Umbilical cord (tissue), 2 donors: ENCODE measurements at places on chromosomes 5 and 9. TPM values are rescaled to one million over a fixed set of nuclear protein-coding genes. Genes with fewer than 3 reads are reported as not detected.

The PCDHB13 gene
- 1.7 TPM for total RNA-seq

- DNase-seq = peak; percentile 96
Measured at GRCh38 chr9:128192601-128193371, 1.4 kb upstream of the CIZ1 start.

GRCh38 chr9:70133253-70134208 is 89.9 kb downstream of the MAMDC2 start:
- DNase-seq = peak; percentile 25

- DNase-seq = no peak
Measured at GRCh38 chr9:135328485-135329417, 150.8 kb upstream of the PPP1R26 start.

The COL15A1 gene
- total RNA-seq = 348 TPM

The EFCAB9 gene
- not detected for total RNA-seq

The SLCO6A1 gene
- 2.9 TPM for total RNA-seq

DNA sequence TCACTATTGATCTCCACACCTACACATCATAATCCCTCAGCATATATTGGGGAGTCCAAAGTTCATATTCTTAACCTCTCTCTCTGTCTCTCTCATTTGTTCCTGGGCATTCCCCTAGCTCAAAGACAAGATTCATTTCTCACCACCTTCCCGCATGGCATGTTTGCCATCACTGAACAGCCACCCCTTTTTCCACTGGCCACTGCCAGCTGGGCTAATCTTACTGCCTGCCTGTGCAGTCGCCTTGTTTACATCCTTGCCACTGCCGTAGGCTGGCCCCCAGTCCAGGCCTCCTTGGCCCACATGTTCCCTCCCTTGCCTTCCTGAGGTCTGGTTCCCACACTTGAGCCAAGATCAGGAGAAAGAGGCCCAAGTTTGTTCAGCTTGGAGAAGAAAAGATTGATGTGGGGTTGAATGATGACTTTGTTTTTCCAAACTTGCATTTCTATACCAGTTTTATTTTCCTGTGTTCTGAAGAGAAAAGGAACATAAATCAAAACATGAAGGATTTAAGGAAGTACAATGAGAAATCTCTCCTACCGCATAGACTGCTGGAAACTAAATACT is 80.2 kb downstream of the PLAC8L1 start:
- DNase-seq = peak; percentile 32

GRCh38 chr5:124996764-124997077 is 250.3 kb upstream of the ZNF608 start:
- DNase-seq = no peak

DNA sequence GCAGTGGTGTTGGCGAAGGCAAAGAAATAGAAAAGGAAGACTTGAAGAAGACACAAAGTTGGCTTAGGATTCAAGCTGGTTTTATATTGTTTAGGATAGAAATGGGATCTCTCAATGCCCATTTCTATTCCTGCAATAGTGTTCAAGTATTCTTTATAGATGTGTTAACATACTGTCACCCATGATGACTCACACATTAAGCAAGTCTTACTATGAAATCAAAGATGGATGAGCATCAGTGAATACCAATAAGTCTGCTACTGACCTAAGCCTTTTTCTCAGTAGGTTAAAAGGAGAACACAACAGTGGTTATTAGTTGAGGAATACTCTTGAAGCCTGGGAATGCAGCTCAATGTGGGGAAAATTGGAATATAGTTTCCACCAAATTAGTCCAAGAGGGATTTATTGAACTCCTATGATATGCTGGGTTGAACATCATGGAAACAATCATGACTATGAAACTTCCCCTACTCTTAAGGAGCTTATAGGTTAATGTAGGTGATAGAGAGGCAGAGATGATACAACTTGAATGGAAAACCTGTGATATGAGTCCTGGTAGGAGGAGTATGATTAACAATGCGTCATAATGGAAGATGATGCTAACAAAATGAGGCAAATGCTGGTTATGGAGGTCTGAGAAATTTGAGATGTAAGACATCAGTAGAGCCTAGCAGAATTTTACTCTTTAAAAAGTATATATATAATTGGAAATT is 417.1 kb upstream of the DAP start:
- DNase-seq = no peak

The HTR1A gene
- not detected for total RNA-seq

The SPINK7 gene
- not detected for total RNA-seq

- peak; percentile 7 for DNase-seq
Measured at GRCh38 chr5:103561685-103562452, 720 bp downstream of the NUDT12 start.

DNA sequence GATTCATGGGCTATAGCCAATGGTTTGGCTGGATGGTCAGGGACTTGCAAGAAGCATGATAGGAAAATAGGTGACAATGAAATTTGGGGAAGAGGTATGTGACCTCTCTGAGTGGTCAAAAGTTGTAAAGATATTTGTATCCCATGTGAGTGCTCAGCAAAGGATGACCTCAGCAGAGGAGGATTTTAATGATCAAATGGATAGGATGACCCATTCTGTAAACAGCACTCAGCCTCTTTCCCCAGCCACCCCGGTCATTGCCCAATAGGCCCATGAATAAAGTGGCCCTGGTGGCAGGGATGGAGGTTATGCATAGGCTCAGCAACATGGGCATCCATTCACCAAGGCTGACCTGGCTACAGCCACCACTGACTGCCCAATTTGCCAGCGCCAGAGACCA is 138.4 kb upstream of the SPDL1 start:
- no peak for DNase-seq

- no peak for DNase-seq
Measured at GRCh38 chr5:172104021-172104420, 84.0 kb downstream of the STK10 start.

DNA sequence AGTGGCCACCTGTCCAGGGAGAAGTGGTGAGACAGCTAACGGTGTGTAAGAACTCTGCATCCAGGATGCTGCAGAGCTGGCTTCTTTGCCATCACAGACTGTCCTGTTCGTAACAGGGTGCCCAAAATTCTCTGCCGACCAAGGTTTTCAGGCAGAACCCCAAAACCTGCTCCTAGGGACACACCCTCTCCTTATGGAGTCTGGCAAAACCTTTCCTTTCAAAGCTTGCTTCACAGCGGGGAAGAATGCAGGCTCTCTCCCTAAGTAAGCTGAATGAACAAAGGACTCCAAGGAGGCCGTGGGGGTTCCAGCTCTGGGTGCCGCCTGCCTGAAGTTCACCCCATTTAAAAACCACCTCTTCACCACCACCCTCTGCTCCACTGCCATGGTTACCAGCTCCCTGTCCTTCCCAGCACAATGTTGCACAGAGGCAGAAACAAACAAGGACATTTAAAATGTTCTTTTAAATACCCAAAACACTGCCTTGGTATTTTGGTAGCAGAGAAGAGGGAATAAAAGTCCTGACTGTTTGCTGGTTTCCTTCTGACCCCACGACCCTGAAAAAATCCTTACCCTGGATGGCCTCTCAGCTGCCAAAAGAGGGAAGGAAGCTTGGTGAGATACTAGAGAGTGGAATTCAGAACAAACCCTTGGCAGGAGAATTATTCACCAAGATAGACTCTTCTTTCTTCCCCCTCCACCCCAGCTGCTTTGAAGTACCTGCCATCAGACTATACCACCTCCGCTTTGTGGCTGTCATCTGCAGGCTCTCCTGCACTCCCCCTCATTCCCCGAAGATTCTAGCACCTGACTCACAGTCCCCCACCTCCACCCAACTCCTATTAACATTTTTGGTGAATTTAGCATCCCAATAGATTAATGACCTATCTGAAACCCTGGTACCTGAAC is 7.1 kb upstream of the KLF9 start:
- no peak for DNase-seq

The PTGS1 gene
- total RNA-seq = 22.9 TPM

- DNase-seq = no peak
Measured at GRCh38 chr5:93603078-93603792, 20.2 kb downstream of the NR2F1 start.

The CDH6 gene
- 16.1 TPM for total RNA-seq

The LARP1 gene
- 24.8 TPM for total RNA-seq

The LMX1B gene
- total RNA-seq = not detected

DNA sequence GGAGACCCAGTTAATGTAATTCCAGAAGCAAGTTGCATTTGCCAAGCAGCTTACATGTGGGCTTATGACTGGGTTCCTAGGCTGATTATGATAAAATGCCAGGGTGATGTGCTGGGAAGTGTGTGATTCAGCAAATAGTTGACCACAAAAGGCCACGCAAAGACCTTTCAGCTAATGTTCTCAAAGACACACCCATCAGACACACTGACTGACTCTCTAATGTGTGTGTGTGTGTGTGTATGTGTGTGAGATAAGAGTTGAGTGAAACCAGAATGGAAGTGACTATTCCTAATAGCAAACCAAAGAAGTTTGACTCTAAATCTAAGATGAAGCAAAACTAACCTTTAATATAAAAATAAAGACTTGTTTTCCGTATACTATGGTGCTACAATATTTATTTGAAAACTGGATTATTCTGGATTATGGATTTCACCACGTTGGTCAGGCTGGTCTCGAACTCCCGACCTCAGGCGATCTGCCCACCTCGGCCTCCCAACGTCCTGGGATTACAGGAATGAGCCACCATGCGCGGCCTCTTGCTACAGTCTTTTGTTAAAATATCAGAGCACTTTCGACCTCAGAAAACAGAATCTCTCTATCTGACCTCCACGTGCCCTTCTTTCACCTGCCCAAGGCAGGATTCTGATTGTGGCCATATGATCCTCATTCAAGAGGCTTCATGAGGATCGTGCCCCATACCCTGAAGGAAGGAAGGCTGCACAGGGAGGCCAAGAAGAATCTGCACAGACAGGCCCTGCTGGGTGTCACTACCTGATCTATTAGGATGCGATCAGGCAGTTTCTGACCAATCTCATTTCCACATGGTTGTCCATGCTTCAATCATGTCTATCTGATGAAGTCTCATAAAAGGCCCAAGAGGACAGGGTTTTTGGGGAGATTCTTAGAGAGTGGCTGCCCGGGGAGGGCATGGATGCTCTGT is 75.6 kb downstream of the USP20 start:
- DNase-seq = peak; percentile 98

The DBH gene
- 0.72 TPM for total RNA-seq

GRCh38 chr5:15693933-15694332 is 194.0 kb downstream of the FBXL7 start:
- no peak for DNase-seq

DNA sequence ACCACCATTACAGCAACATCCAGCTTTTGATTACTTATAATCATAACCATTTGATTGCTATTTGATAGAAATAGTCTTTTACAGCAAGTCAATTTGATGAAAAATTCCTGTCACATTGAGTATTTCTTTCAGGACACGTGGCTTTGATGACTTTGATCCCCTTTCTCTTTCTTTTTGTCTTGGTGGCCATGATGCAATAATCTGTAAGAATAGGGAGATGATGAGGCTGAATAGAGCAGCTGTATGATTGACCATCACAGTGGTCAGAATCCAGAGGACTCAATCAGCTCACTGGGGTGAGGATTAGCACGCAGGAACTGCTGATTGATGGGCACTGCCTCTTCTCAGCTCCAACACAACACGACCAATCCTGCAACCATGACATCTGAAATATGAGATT is 262.7 kb downstream of the PARP8 start:
- DNase-seq = no peak

The RORB gene
- 1.7 TPM for total RNA-seq

The PROB1 gene
- total RNA-seq = 2.4 TPM

- no peak for DNase-seq
Measured at GRCh38 chr5:176320577-176320976, 41.0 kb downstream of the KIAA1191 start.

DNA sequence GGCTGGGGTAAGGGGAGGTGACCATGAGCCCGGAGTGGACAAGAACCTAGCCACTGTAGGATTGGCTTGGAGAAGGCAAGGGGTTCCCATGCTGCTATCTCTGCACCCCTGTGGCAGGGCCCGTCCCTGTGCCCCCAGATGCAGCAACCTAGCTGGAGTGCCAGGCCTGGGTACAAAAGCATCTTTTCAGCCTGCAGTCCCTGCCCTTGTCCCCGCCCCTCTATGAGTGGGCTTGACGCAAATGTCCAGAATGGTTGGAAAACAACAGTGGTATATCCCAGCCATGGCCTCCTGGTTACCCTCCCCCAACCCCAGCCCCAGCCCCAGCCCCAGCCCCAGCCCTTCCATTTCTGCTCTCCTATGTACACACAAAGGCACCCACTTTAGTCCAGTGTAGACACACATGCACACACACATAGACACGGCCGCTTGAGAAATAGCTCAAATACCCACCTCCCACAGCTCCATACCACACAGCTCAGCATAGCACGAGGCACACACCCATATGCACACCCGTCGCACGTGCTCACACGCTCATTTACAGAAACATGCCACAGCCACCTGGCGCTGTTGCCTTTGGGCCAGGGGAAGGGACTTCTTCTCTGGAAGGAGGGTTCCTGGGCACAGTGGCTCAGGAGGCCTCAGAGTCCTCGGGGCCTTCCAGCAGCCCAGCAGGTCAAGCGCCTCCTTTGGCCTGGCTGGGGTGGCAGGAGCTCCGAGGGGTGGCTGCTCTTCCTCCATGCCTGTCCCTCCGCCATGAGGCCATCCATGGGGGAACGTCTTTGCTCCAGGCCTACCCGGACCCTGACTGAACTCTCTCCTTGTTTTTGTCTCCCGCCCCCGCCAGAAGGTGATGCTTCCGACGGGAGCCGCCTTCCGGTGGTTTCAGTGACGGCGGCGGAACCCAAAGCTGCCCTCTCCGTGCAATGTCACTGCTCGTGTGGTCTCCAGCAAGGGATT is 34.1 kb downstream of the CXXC5 start:
- DNase-seq = no peak

GRCh38 chr9:38063363-38063707 is 5.7 kb downstream of the SHB start:
- no peak for DNase-seq

DNA sequence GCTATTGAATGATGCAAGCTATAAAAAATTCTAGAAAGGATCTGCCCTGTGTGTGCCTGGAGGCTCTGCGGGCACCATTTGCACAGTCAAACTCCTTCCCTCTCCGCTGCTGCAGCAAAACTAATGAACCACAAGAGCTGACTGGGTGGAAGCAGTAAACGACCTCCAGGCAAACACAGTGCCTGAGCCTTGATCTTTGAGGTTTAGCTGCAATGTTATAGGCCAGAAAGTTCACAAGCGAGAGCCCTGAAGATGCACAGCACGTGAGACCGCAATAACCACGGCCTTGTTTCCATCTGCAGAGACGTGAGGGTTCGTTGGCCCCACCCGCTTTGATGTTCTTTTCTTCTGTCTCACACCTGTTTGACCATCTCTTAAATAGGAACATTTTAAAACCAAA is 69.2 kb upstream of the S1PR3 start:
- no peak for DNase-seq

DNA sequence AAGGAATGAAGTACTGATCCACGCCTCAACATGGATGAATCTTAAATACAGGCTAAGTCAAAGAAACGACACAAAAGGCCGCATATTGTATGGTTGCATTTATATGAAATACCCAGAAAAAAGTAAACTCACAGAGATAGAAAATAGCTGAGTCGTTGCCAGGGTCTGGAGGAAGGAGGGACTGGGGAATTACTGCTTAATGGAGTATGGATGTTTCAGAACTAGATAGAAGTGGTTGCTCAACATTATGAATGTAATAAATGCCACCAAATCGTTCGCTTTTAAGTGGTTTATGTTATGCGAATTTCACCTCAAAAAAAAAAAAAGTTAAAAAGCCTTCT is 784 bp upstream of the MSANTD3 start:
- peak; percentile 56 for DNase-seq

GRCh38 chr9:123637945-123638634 is 282.1 kb downstream of the CRB2 start:
- no peak for DNase-seq
